ENCODE measurements at places on chromosomes 13 and 19.

GRCh38 chr19:2330632-2331284 lies 2.3 kb downstream of the SPPL2B start:
- no peak for DNase-seq

GRCh38 chr19:39841041-39841440 lies 5.1 kb downstream of the FBL start:
- no peak for DNase-seq

DNA sequence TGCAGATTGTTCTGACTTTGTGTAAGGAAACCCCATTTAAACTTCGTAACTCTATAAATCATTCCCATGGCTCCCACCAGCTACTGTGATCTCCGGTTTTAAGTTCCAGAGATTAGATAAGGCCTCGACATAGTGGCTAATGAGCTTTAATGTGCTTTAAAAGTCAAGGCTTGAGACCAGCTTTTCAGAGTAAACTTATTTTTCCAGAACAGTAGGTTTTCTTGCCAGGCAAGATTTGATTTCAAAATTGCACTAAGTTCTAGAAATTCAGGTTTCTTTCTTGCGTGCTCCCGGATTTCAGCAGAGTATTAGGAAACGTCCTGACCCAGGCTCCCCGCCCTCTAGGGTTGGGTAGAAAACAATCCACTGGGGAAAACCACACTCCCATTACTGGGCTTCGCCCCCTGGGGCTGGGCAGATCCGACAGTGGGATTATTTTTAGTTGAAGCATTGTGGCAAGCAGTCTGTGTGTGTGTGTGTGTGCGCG lies 43.3 kb downstream of the CRYL1 start:
- DNase-seq, result no peak

- DNase-seq, result no peak
Measured at GRCh38 chr19:28210886-28211285, 1002.1 kb downstream of the UQCRFS1 start.

GRCh38 chr13:32045982-32046785 lies 14.6 kb downstream of the FRY start:
- no peak for DNase-seq

All from GOT3 (cell line).